ENCODE measurements at places on chromosomes 7 and 10. TPM values are rescaled to one million over a fixed set of nuclear protein-coding genes. Genes with fewer than 3 reads are reported as not detected.

ZNF727 gene
- 2.8 TPM for total RNA-seq

CPEB3 gene
- total RNA-seq: 11.4 TPM

ANLN gene
- 9.0 TPM for total RNA-seq

ZCWPW1 gene
- total RNA-seq: 8.5 TPM

PILRA gene
- total RNA-seq: 6.2 TPM

ANXA8L1 gene
- total RNA-seq: 44.2 TPM

NPTX2 gene
- 3.8 TPM for total RNA-seq

TMEM229A gene
- total RNA-seq: 1.1 TPM

CTAGE4 gene
- total RNA-seq: 0.90 TPM

SHH gene
- not detected for total RNA-seq

FEZF1 gene
- total RNA-seq: not detected

DNAH11 gene
- total RNA-seq: 3.5 TPM
